GDM1 (cell line): ENCODE measurements at places on chromosomes 13 and 19.

DNA sequence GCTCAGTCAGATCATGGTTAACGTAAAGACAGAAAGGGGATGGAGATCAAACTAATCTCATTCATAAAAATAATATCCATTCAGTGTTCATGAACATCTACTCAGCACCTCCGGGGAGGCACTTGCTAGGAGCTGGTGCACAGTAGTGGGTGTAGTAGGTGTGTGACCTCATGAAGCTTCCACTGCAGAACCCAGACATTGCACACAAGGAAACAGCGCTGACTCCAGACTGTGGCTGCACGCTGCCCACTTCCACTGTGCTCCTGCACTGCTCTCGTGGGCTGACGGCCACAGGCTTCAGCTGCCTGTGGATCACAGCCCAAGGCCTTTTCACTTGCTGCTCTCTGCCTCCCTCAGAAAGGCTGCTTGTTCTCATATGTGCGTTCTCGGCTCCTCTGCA, 214.4 kb upstream of the ZNF507 start:
- no peak for DNase-seq

DNA sequence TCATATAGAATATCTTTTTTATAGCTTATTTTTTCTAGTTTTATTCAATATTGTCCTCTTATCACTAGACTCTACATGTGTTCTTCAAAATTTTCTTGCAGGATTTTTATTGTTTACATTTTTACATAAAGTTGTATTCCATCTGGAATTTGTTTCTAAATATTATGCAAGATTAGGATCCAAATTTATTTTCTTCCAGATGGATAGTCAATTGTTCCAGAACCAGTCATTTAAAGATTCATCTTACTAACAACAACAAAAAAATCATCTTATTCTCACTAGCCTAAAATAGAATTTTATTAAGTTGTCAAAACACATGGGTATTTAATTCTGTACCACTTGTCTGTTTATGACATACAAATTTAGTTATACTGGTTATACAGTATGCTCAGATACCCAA, 390.4 kb upstream of the GPC6 start:
- DNase-seq: no peak

DNA sequence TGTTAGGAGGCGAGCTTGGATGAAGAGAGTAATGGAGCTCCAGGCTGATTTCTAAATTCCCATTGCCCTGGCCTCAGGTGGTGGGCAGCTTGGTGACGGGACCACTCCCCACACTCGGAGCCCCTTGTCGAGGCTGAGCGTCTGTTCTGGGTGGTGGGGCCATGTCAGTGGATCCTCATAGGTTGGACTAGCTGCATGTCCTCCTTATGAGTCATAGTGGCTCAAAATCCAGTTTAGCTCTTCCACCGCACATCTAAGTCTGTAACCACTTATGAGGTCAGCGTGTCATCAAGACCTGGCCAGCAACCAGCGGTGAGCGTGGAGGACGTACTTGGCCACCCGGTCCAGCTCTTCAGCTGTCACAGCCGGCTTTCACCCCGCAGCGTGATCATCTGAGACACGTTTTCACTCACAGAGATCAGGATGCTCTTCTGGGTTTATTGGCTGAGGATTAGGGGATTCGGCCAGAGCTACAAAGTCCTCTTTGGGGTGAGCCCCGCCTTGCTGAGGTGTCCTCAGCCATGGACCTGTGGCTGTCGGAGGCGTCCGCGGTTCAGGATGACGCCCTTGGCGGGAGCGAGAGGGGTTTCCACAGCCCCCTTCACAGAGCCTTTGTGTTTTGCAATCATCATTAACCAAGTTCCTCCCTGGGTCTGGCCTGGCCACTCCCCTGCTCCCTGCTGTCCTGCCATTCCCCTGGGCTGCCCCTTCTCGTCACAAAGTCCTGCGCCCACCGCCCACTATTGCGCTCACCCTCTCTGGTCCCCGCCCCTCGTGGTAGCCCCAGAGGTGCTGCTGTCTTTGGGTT, 41.9 kb downstream of the ADPRHL1 start:
- no peak for DNase-seq

DNA sequence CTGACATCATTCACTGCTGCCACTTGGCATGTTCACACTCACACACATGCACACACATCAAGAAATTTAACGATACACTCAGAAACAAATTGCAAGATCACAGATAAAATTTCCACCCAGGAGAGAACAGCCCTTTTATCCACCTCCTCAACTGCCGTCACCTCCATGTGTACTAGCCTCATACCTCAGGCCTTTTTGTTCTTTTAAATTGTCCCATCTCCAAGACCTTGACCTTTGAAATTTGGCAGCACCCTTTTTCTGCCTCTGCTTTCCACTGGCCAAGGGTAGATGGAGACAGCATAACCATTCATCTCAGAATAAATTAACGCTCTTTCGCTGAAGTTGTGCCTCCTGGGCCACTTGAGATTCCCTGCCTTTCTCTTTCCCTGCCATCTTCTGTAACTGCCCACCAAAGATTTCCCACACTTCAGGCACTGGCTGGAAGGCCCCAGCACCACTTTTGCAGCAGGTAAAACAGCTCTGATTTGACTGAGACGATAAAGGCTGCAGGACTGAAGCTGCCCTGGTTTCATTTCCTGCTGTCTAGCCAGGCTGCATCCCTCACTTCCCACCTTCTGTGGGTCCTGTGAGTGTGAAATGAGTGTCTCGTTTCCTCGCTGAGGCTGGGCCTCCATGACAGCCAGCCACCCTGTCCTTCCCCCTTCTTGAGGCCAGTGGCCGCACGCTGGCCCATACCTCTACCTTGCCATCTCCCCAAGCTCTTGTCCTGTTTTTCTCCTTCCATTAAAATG, 39.3 kb downstream of the MBNL2 start:
- DNase-seq: no peak

GRCh38 chr19:46000491-46001246, 5.4 kb downstream of the CCDC61 start:
- no peak for DNase-seq

DNA sequence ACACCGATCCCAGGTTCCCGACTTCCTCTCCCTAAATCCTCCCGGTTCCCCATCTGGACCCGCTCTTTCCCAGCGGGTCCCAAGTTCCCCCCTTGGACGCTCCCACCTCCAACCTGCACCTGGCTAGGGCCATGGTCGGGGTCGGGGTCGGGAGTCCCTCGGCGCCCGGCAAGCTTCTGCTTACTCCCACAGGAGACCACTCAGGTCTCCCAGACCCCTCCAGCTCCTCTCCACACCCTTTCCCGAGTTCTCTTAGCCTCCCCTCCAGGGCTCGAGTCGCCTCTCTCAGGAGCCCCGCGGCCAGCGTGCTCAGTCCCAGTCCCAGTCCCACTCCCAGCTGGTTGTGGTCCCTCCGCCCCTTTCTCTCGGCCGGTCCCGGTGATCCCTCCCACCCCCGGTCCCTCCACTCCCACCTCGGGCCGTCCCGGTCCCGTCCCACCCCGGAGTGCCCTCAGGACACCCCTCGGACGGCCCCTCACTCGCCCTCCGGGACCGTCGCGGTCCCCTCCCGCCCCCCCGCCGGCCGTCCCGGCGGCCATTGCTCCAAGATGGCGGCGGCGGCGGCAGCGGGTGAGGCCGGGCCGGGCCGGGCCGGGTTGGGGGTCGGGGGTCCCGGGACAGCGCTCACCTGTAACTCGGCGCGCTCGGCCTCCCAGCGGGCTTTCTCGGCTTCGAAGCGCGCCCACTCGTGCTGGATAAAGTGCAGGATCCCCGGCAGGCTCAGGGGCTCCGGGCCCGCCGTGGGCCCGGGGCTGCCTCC, at the start of gene FKRP:
TSS of gene FKRP (plus strand) at position 537 of the 760 bp plus-strand sequence. CDS start 9,394 bp downstream, outside the sequence.
- DNase-seq: no peak

- DNase-seq: no peak
Observed at GRCh38 chr13:39451301-39451700, 151.7 kb downstream of the LHFPL6 start.

- DNase-seq: no peak
Observed at GRCh38 chr13:37379841-37380240, 218.7 kb downstream of the POSTN start.

- no peak for DNase-seq
Observed at GRCh38 chr19:1164684-1165531, 9.2 kb downstream of the SBNO2 start.

DNA sequence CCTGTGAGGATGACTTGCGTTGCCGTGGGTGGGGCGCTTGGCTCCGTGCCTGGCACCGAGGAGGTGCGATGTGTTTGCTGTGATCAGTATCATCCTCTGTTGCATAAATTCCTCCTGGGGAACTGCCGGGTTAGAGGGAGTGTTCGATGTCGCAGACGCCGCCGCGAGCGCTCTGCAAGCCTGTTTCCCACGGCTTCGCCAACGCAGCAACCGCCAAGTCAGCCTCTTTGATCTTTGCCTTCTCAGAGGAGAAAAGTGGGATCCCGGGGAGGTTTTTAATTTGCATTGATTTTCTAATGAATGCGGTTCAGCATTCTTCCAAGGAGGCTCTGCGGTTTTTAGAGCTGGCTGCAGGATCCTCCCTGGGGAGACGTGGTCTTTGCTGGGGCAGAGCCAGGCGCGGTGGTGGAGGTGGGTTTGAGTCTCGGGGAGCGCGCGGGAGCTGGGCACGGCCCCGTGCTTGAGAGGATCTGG, 7.6 kb downstream of the GPR32 start:
- DNase-seq: no peak

DNA sequence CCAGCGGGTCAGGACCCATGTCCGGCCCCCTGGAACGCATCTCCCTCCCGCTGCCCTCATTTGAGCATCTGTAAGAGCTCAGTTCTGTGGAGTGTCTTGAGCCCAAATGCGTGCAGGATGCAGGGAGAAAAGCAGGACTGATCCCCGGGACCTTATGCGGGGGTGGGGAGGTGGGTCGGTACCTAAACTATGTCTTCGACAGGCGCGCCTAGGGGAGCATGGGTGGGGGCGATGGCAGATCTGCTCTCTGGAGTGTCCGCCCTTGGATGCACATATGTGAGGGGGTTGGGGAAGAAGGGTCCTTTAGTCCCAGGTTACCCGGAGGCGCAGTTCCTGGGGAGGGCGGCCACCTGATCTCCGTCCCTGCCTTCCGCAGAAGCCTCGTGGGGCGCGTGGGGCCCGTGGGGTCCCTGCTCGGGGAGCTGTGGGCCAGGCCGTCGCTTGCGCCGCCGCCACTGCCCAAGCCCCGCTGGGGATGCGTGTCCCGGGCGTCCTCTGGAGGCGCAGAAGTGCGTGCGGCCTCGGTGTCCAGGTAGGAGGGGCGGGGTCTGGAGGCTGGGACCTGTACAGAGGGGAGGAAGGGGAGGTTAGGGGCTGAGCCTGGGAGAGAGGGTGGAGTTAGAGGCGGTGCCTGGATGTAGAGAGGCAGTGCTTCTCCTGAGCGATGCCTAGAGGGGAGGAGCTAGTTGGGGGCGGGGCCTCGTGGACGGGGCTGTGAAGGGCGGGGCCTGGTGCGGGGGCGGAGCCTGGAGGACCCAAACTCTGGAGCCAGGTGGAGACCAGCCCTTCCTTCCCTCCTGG, 2.9 kb downstream of the CILP2 start:
- no peak for DNase-seq

GRCh38 chr19:58353717-58354477, 605 bp upstream of the A1BG start:
- no peak for DNase-seq

GRCh38 chr19:6662702-6663101, 7.3 kb downstream of the TNFSF14 start:
- DNase-seq: no peak

DNA sequence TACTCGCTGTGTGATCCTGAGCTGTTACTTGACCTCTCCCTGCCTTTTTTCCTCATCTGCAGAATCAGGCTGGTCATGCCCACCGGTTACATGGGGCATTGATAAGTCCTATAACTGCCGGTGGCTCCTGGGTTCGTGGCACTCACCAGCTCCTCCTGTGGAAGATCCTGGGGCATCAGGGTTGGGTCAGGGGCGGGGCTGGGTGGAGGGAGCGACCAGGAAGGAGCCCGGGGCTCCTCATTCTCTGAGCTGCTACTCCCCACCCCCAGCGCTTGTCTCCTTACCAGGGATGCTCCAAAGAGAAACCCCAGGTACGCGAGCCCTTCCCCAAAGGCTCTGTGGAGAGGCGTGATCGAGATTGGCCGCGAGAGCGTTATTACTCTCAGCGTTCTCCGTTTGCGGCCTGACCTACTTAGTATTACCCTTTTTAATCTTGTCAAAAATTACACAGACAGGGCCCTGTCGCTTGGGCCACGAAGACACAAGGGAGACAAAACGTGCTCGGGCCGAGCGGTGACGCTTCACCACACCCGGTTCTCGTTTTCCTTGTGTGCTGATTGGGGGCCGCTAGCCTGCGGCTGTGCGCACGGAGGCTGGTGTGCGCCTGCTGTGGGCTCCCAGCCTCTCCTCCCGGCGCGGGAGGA, 10.7 kb downstream of the HDGFL2 start:
- DNase-seq: no peak

- DNase-seq: no peak
Observed at GRCh38 chr19:46192992-46193650, 36.4 kb upstream of the IGFL1 start.

DNA sequence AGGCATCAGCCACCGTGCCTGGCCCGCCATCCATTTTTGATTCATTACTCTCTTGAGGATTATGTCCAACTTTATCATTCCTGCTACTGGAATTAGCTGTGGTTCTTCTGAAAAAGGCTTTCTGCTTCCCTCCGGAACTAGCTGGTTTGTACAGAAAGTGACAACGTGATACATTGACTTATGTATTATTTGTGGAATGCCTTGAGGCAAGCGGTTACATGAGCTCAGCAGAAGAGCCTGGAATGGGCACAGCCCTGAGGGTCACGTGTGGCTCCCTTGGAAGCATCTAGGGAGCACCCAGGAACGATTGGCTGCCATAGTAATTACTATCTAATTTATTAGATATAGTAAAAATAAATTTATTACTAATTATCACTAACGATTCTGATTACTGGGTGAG, 14.4 kb upstream of the RETN start:
- DNase-seq: no peak

DNA sequence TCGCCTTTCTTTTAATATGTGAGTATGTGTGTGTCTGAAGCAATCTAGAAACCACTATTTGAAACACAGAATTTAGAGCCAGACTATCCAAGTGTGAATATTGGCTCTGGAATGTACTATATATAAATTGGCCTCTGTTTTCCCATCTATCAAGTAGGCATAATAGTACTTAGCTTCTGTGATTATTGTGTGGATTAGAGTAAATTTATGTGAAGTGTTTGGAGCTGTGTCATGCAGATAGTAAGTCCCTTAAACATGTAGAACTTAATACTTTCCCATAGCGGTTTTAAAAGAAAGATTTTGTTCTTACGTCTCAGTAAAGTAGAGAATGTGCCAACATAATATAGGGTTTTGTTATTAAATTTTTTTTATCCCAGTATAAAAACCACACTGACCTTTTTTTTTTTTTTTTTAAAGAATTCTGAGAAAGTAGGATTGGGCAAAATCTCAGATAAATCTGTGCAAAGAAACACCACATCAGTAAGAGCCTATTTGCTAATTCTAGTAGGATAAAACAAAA, 432.3 kb downstream of the RFC3 start:
- DNase-seq: no peak

- DNase-seq: no peak
Observed at GRCh38 chr13:113748101-113748861, 10.7 kb upstream of the TMEM255B start.

GRCh38 chr19:1264801-1265614, 4.1 kb upstream of the CIRBP start:
- no peak for DNase-seq

GRCh38 chr19:35005256-35005977, 5.3 kb downstream of the GRAMD1A start:
- DNase-seq: no peak
